SW480 (cell line): ENCODE measurements at places on chromosomes 4 and X.

DNA sequence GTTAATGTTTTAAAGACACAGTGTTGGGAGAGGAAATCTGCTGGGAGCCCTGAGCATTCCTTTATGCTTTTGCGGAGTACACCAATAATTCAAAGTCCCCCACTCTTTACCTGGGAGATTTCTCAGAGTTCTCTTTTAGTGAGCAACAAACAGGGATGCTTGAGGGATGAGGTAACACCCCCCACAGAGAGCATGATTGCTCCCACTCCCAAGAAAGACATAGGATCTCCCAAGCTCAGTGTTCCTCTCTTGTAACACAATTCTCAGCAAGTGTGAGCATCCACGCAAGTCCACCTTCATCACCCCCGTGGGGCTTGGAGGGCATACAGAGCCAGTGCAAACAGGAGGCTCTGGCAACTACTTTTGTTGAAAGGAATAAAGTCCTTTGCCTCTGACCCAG lies 36.1 kb downstream of the GSPT2 start:
- no peak for DNase-seq

DNA sequence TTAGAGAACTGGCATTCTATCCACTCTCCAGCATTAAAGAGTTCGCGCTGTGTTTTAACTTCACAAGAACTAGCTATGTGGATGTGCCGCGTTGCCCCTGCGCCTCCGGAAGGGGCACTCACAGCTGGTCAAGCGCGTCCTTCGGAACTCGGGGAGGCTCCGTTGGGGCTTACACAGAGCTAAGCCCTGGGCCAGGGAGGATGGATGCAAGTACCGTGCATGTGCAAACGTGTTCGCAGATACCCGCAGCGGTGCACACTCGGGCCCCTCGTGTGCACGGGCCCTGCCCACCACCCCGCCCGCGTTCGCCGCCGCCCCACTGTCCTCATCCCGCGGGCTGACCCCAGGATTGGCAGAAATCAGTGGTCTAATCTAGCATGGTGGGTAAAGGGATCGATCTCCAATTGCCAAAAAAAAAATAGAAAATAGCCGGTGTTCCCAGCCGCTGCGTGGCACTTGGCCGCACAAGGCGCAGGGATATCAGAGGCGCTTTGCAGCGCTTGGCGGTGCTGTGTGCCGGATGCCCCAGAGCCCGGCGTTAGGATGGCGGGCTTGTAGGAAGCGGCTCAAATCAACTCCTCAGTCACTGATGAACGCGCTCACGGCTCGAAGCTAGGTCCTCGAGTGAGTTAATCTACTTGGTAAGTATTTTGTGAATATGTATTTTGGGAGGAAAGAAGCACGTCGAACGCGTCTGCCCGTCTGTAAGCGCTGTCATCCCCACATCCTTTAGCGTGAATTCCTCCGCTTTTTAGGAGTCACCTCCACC lies 989 bp upstream of the PCDH10 start:
- DNase-seq: no peak

DNA sequence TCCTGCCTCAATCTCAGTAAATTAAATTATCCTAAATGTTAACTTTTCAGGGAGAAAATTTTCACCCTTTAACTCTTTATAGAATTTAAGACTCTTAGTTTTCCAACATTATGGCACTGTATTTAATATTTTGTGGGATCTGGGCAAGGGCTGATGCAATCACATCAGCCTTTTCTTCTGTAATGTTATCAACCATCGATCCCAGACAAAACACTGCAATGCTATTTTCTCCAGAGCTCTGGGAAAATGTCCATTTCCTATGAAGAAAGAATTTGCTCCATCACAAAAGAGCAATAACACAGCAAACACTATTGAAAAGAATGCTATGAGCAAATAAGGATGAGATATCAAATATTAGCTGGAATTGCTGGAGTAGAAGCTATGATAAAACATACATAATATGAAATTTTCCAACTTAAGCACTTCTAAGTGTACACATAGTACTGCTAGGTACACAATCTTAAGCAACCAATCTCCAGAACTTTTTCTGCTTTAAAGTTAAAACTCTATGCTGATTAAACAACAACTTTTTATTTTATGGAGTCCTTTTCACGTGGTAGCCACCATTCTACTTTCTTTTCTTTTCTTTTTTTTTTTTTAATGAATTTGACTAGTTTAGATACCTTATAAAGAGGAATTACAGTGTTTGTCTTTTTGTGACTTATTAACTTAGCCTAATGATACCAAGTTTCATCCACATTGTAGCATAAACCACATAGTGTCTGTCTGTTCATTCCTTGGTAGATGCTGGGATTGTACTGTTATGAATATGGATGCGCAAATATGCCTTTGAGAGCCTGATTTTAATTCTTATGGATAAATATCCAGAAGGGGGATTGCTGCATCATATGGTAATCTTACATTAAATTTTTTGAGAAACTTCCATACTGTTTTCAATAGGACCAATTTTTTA lies 43.6 kb downstream of the UGT2A3 start:
- no peak for DNase-seq

- DNase-seq: no peak
These were observed 1649.8 kb upstream of the PCDH10 start for GRCh38 chr4:131499141-131499873.

- no peak for DNase-seq
These were observed 325.3 kb upstream of the RASGEF1B start for GRCh38 chr4:81796790-81797528.

DNA sequence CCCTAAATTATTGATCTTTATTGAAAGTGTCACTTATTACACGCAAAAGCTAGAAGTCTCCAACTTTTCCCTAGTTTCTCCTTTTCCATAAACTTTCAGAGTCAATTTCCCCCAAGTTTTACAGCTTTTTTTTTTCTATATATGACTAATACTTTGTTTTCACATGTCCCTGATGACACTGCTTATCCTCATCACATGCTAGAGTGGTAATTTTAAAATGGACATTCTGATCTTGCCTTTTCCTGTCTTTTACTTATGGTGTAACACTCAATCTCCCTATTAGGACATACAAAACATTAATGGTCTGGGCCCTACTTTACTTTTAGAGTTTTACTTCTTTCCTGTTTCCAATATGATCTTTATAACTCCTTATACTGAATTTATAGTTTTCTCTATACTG lies 112.6 kb downstream of the ANK2 start:
- no peak for DNase-seq

GRCh38 chr4:80249144-80249543 lies 17.3 kb upstream of the FGF5 start:
- DNase-seq: no peak

DNA sequence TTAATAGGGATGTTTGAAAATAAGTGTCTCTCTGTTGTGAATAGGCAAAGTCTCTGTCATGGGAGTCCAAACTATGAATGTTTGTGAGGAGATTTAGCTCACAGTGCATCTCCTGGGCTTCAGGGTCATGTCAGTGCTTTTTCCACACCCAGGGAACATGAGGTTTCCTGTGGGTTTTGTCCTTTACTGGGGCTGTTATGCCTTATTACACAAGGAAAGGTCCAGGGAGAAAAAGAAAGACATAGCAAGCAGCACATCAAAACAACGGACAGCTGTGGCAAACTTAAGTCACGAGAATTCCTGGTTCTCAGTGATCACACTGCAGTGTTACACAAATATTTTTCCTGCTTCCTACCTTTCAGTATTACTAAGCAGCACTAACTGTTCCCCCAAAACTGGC lies 99.4 kb downstream of the MBNL3 start:
- no peak for DNase-seq

DNA sequence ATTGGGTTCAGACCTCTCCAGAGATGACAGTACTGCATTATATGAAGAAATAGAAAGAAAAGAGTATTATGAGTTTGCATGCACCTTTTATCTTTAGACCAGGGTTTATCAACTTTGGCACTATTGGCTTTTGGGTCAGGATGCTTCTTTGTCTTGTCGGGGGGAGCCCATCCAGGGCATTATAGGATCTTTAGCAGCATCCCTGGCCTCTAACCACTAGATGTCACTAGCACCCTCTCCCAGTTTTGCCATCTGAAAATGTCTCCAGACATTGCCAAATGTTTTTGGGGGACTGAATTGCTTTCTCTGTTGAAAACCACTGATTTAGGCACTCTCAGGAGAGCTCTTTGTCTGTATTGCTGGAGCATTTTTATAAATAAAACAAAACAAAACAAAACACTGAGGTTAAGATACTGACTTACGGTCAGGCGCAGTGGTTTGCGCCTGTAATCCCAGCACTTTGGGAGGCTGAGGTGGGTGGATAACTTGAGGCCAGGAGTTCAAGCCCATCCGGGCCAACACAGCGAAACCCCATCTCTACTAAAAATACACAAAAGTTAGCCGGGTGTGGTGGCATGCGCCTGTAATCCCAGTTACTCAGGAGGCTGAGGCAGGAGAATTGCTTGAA lies 23.6 kb downstream of the CA5B start:
- peak; percentile 16 for DNase-seq

- no peak for DNase-seq
These were observed 11.4 kb downstream of the FGF2 start for GRCh38 chr4:122838034-122838433.

DNA sequence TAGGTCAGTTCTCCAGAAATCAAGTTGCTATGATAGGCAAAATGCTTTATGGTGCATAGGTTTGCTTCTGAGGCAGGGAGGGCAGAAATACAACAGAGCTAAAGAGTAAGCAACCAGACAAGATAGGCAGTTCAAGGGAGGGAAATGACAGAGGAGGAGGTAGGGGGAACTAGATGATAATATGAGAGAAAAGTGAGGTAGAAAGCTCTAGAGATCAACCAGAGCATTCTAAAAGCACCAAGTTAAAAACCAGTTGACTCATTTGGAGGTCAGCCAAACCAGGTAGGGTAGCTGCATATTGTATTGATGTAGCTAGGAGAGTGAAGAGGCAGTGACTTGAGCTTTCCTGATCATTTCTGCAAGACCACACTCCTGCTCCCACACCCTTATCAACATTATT lies 49.0 kb upstream of the SLC16A2 start:
- no peak for DNase-seq

GRCh38 chr4:42715807-42716482 lies 59.0 kb upstream of the ATP8A1 start:
- DNase-seq: no peak

DNA sequence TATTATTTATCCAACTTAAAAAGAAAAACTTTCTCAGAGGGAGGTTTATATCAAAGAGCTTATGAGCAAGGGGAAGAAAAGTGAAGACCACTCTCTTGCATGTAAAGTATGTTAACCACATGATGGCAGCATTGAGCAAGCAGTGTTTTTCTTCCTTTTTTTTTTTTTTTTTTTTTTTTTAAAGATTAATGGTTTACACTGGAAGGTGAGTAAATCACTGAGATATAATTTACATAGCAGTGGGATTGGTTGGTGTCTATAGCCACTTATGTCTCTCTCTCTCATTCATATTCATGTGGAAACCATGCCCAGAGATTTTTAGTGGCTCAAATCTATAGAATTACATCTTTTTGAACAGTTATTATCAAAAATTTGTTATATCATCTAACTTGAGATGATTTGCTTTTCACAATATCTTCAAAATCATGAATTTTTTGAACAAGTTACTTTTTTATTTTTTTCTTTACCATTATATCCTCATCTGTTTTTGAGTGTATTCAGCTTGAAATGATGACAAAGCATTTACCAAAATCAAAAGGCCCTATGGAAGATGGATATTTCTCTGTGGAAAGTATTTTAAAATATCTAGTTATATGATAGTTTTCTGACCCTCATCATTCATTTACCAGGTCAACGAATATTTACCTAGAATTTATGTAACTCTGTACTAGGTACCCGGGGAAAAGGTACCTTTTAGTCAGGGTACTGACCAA lies 31.6 kb downstream of the MTHFD2L start:
- DNase-seq: peak; percentile 60

DNA sequence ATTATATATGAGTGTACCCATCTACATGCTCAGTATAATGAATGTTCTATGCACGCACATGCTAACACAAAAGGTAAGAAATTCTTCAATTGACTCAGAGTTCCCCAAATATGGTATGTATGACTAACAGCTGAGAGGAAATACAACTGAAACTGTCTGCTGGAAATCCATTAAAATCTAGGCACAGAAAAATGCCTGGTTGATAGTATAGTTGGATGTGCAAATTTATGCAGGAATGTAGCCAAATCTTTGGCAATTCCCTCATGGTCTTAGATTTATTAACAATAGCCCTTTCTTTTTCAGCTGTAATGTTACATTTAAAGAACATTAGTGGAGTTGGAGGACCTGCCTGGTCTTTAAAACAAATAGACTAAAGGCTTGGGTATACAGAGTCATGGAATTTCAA lies 5.5 kb downstream of the CAMK2D start:
- no peak for DNase-seq

- DNase-seq: no peak
These were observed 1.6 kb upstream of the ANTXR2 start for GRCh38 chr4:80074651-80075050.

- no peak for DNase-seq
These were observed 214.5 kb downstream of the KLHL4 start for GRCh38 chrX:87732133-87732532.

DNA sequence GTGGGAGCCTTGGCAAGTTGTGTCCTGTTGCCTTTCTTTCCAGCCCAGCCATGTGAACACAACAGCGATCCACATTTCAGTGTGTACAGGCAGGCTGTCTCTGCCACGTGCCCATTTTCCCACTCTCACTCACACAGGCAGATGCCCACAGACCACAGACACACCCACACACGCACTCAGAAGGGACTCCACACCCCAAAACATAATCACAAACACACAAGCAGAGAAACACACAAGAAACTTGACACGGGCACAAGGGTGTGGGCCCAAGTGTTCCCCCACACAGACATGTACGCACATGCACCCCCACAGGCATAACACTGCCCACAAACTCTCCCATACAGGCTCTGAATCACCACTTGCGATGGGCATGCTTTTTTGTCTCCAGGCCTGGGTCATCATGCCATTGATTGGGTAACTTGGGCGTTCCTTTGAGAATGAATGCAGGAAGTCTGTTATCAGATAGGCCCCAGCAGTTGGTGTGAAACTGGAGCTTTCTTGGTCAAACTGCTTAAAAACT lies 84.3 kb downstream of the NBDY start:
- peak; percentile 1 for DNase-seq
